ENCODE measurements at places on chromosomes 2 and 18.

- DNase-seq: no peak
Measured at GRCh38 chr2:100877555-100877954, 57.6 kb downstream of the NPAS2 start.

DNA sequence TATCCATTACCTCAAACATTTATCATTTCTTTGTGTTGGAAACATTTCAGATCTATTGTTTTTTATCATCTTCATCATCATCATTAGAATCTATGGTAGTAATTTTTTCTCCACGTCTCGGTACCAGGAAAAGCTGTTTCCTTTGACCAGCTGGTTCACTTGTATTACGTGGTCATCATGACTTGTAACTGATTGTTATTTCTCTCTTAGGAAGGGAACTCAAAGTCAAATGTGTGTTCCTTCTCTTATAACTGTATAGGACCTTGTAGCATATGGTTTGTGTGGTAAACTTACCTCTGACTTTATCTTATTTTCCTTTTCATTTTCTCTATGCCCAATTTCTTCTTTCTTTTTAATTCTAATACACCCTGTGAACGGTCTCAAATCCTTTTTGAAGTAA lies 16.5 kb downstream of the NCOA1 start:
- DNase-seq: no peak

DNA sequence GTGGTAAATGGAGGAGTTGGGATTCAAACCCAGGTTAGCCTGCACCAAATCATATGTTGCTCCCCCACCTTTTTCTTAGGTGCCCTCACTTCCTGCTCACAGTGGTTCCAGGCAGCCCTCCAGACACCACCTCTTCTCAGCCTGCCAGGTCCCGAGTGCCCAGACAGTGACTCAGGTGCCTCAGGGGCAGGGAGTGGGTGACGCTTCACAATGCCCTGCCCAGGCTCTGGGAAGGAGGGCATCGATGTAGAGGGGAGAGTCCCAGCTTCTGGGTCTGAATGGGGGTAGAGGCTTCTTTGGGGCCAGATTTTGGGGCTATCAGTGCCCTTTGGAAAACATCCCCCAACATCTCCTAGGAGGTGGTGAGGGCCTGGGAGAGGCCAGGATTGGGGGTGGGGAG lies 5.2 kb upstream of the DNAJB2 start:
- DNase-seq: no peak

- peak; percentile 97 for DNase-seq
Measured at GRCh38 chr2:54871457-54872107, 148.1 kb downstream of the EML6 start.

- no peak for DNase-seq
Measured at GRCh38 chr2:127097841-127098651, 8.9 kb downstream of the BIN1 start.
